Vagina (tissue), 2 donors: ENCODE measurements at places on chromosomes 16 and 17. TPM values are rescaled to one million over a fixed set of nuclear protein-coding genes. Genes with fewer than 3 reads are reported as not detected.

TIMP2 gene
- 181 TPM for total RNA-seq

DNA sequence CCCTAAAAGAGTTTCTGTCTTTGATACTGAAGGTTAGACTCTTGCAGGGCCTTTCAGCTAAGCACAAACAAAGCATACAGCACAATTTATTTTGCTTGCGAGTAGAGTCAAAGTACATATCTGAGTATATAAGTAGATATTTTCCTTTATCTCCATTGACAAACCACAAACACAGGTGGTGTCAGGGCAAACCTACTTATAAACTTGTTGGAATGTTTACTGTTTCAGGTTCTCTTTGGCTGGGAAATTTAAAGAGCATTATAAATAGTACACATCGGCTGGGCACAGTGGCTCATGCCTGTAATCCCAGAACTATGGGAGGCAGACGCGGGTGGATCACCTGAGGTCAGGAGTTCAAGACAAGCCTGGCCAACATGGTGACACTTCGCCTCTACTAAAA, 442.6 kb upstream of the PSMD7 start:
- DNase-seq: no peak
- H3K4me3 ChIP-seq: no peak overlapping the region
- H3K27me3 ChIP-seq: no peaks in the 10 kb centered on the region
- H3K4me1 ChIP-seq: no peaks in the 10 kb centered on the region

MPV17L gene
- total RNA-seq: 4.4 TPM

- H3K27ac ChIP-seq: no peak overlapping the region
- H3K4me1 ChIP-seq: no peaks in the 10 kb centered on the region
- H3K4me3 ChIP-seq: no peak overlapping the region
- no peak for DNase-seq
Measured at GRCh38 chr17:71183066-71183660, 937.7 kb upstream of the SOX9 start.

DNA sequence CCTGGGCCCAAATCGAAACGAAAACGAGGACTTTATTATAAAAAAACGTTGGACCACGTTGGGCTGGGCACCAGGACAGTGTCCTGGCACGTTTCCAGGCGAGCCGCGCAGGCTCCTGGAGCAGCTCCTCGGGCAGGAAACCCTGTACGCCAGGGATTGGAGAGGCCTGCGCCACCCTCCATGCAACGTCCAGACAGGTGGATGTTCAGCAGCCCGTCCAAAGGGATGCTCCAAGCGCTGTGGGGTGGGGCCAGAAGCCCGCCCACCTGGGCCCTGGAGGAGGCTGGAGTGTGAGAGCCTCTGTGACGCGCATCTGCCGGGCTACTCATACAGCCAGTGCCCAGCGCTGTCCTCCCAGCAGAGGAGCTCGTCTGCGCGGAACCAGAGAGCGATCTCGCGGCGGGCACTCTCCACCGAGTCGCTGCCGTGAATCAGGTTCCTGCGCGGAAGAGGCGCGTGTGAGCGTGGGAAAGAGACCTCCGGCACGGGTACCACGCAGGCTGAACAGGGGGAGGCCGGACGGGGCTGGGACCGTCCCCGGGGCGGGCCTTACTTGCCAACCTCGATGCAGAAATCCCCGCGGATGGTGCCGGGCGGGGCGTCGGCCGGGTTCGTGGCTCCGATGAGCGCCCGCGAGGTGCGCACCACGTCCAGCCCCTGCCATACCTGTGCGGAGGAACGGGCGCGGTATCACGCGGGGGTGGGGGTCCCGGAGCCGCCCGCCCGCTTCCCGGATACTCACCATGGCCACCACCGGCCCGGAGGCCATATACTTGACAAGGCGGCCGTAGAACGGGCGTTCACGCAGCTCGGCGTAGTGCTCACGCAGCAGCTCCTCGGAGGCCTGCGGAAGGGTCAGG, 785 bp downstream of the NME3 start:
- peaks cover 45% of the 10 kb centered on the region for H3K4me1 ChIP-seq
- H3K36me3 ChIP-seq: peaks cover 29% of the 10 kb centered on the region
- H3K27ac ChIP-seq: peak overlapping the region; percentile 90
- peak overlapping the region; percentile 82 for H3K4me3 ChIP-seq

XAF1 gene
- total RNA-seq: 43.0 TPM

DNA sequence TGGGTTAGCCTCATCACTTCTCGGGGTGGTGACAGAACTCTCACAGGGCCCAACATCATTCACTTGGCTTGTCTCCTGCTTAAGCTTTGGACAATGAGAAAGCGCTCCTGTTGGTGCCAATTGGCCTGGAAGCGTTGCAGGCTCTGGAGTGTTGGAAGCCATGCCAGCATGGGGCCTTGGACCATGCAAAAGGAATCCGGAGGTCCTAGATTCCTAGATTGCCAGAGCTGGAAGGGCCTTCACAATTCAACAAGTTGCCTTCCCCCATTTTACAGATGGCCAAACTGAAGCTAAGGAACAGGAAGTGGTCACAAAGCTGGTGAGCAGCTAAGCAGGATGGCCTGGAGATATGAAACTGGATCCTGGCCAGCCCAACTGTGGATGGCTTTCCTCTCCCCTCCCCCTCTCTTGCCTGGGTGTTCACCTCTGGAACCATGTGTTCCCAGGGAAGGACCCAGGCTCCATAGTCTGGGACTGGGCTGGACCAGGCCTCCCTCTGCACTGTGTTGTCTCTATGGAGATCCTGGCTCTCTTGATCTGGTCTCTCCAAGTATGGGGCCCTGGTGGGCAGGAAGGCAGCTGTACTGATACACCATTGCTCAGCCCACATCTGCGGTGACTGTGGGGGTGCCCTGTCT, 6.0 kb upstream of the IGFBP4 start:
- H3K36me3 ChIP-seq: no peaks in the 10 kb centered on the region
- H3K27me3 ChIP-seq: no peaks in the 10 kb centered on the region
- peaks cover 20% of the 10 kb centered on the region for H3K4me1 ChIP-seq
- no peak overlapping the region for H3K4me3 ChIP-seq
- no peak overlapping the region for H3K27ac ChIP-seq

GRIN2C gene
- total RNA-seq: not detected
